ENCODE measurements at places on chromosomes 12 and 14.

- DNase-seq = no peak
Observed at GRCh38 chr12:119334430-119335170, at the start of gene CCDC60. CCDC60 (plus strand) TSS chr12:119334729; CDS start chr12:119335177, 448 bp downstream.

- DNase-seq = no peak
Observed at GRCh38 chr12:2672863-2673262, 121.9 kb upstream of the FKBP4 start.

DNA sequence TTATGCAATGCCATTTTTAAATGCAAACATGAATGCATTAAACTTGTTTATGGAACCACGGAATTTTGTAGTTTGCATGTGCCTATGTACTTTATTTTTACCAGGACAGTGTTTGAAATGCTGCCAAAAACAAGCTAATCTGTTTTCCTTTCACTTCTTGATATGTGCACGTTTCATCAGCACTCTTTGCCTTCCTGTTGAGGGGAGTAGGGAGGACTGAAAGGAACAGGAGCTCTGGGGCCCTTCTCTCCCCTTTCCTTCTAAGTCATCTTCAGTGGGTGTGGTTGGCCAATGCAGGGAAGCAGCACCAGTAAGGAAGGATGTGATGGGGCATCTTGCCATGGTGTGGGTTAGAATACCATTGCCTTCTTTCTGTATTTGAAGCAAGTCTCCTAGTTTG is 12.1 kb upstream of the PPP4R4 start:
- no peak for DNase-seq

DNA sequence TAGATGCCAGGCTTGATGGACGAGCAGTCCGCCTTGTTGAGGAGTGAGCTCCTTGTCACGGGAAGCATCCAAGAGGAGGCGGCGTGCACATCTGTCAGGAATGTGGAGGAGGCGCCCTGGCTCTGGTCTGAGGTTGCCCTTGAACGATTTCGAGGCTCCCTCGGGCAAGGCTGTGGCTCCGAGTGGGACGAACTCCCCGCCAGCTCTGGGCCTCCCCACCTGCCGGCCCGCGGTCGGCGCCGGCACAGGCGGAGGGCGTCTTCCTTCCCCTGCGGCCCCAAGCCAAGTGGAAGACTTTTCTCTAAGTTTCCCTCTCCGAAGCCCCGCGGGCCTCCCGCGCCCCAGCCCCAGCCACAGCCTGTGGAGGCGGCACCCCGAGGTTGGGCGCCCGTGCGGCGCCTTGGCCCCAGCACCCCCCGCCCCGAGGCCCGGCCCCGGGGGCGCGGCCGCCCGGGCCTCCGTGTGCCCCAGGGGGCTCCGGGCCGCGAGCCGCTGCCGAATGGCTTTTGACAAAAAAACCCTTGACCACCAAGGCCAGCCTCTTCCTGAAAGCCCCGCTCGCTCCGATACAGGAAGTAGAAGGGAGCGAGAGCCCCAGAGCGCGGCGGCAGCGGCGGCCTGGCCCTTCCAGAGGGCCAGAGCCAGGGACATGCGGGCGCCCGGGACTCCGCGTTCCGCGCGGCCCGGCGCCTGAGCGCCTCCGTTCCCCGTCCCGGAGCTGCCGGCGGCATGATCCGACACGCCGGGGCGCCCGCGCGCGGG is at the start of gene RIN3:
Gene RIN3 (plus strand): TSS at position 578 of the 762 bp plus-strand sequence. CDS start 152 bp downstream, at position 730.
- no peak for DNase-seq

DNA sequence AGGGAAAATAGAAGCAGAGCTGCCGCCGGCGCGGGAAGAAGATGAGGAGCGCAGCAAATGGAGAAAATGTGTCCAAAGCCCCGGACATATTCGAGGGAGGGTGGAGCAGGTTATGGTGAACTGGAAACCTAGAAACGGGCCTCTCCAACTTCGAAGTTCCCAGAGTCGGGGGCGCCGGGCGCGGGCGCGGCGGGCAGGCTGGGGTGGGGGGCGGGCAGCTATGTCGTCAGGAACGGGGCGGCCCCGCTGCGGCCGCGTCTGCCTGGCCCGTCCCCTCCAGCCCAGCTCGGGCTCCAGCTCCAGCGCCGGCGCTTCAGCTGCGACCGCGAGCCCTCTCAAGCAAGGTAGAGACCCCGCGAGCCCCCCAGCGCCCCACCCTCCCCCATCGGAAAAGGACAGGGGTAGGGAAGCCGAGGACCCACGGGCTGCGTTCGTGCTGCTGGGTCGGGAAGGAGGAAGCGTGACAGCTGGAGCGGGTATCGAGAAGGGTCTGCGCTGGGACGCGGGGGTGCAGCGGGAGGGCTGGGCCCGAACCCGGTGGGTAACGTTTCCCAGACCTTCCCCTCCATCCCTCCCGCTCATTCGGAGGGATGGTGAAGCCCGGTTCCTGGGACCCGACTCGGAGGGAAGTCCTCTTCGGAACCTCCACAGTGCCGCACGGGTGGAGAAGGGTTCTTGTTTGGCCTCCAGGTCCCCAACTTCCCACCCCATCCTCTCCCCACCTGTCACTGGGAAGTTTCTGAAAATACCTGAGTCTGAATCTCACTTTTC is 1.0 kb downstream of the DGKA start:
- DNase-seq = peak; percentile 8

DNA sequence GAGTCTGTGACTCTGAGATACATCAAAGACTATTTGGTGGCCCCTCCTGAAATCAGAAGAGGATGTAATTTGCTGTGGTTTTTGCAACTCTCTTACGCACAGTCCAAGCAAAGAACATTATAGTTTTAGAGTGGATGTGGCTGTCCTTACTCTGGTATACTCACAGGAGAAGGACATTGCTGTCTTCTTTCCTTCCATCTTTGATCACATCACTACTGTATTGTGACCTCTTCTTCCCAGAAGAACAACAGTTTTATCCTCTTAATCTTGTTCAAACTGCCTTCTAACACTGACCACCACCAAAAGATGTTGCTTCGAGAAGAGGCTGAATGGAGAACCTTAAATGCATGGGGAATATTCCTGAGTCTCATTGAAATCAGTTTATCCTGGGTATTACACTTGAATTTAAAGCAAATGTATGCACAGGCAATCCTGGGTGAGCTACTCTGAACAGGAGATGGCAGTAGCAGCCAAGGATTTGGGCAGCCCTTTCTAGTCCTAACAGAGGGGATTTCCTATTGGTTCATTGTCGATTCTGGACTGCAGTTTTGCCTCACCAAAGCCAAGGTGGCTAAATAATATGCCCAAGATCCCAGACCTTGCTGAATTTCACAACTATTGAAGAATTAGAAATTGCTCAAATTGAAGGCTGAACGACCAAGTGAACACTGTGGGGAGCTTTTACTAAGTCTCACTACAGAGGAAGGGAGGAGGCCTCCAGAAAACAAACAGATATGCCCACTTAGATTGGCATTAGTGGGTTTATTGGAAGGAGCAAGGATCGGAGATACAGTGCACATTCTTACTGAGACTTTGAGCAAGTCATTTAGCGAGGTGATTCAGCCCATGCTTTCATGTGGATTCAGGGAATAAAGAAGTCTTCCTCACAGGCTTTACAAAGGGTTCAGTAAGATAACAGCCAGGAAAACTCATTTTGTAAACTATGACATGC is 282.8 kb downstream of the PAWR start:
- DNase-seq = no peak

DNA sequence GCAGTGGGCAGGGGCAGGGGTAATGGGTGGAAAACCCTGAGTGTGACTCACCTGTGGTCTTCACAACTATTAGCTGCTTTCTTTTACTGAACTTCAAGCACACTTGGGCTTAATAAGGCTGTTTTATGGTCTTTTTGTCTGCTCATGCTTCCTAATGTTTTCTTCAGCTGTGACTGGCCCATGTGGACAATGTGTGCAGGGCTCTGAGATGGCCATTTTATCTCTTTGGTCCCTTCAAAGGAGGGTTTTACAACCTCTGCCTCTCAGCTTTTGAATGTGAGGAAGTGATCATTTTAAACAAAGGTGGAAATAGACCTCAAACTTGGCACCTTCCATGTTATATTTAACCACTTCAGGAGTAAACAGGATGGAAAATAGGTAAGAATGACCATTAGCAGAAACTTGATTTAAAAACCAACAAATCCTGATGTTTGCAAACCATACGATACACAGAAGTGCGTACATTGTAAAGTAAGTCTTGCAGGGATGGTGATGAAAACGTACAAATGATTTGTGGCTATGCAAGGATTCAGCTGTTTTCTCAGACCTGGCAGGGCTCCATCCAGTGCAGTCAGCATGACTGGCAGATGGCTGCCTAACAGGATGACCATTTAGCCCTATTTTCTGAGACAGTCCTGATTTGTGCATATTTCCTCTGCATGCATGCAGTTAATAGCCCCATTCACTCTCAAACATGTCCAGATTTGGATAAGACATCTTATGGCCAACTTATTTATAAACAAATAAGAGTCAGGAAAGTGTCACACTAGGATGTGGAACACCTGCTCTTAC is 103.2 kb downstream of the SLC38A4 start:
- DNase-seq = no peak

DNA sequence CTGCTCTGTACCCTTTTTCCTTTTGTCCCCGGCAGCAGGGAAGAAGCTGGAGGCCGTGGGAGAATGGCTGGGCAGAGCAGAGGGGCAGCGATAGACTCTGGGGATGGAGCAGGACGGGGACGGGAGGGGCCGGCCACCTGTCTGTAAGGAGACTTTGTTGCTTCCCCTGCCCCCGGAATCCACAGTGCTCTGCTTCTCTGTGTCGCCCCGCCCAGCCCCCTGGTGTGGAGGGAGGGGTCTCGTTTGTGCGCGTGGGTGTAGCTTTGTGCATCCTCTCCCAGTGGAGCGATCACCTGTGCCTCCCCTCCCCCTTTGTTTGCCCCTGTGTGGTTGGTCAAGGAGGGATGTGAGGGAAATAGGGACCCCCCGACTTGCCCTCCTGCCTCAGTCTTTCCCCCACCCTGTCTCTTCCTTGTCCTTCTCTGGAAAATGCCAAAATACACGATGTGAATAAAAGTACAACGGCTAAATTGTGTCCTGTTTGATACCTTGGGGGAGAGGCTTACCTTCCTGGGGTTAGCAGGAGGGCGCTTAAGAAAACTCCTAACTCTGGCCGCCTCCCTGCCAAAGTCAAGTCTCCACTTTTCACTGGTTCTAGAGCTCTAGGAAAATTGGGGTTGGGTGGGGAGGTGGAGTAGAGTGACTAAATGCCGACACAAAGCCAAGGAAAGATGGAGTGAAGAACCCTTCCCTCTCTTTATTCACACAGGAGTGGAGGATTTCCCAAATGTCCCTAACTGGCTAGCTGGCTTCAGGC is 990 bp upstream of the TPI1 start:
- DNase-seq = no peak

- DNase-seq = no peak
Observed at GRCh38 chr12:97452230-97452629, 10.4 kb upstream of the RMST start.

- no peak for DNase-seq
Observed at GRCh38 chr14:101232340-101233020, 328.8 kb upstream of the DIO3 start.

- DNase-seq = no peak
Observed at GRCh38 chr14:47220096-47220495, 455.3 kb downstream of the MDGA2 start.

GRCh38 chr14:100230361-100230760 is 8.6 kb upstream of the YY1 start:
- DNase-seq = no peak

DNA sequence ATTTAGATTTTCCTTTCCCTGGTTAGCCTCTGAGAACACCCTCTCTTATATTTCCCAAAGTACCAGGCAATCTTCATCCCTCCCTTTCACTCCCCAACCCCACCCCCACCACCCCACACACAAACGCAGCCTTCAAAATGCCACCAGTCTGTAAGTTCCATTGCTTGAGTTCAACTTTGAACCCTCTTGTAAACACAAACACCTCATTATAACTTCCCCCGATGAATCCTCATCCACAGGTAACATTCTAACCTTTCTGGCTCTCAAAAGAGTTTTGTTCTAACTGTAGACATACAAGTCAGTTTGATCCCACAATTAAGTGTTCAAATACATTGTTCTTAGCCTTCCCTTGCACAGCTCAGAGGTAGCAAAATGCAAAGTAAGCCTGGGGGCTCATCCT is 199.4 kb upstream of the FOXN3 start:
- DNase-seq = no peak

- no peak for DNase-seq
Observed at GRCh38 chr12:49200919-49201594, 12.2 kb upstream of the TUBA1A start.

Data from stimulated activated naive CD4-positive, alpha-beta T cell treated with Interleukin-2 at 50 U/mL for 16 hours (primary cell).